ENCODE measurements at places on chromosomes 1 and 21.
A peak's percentile ranks its signal among the peaks of the same experiment; 100 is the strongest.

GRCh38 chr1:60283690-60284089 lies 210.1 kb upstream of the C1orf87 start:
- DNase-seq: no peak

DNA sequence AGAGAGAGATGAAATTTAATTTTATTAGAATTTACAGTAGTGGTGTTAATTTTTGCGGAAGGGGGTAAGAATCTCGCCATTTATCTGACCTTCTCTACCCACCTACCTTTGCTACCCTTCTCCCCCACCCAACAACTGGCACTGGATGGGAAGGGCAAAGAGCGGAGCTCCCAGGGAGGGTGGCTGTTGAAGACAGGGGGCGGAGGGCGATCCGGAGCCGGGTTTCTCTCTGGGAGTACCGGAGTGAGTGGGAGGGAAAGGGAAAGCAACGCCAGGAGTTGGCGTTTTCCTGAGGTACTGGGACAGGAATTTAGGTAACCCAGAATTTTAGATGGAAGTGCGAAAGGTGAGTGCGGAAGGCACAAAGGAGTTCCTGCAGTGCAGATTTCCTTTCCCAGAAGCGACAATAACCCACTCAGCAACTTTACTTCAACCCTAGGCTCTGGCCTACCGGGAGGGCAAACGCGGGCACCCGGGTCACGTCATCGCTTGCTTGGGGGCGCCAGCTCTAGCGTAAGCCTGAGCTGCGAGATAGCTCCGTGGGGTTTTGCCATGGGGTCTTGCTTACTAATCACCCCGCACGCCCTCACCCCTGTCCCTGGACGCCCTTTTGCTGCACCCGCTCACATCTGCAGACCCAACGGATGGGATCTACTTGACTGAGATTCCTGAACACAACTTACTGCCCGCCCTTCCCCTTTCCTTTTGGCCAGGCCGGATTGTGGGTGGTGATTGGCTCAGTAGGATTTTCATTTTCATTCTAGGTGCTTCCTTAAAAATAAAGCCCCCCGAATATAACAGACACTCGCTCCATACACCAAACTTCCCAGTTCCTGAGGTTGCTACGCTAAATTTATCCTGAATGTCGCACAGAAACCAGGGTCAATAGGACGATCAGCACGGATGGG lies 413.0 kb upstream of the ESRRG start:
- DNase-seq: no peak

- no peak for DNase-seq
These were observed 54.6 kb downstream of the ADSS2 start for GRCh38 chr1:244397131-244397530.

GRCh38 chr1:214420341-214420740 lies 131.1 kb downstream of the PTPN14 start:
- no peak for DNase-seq

GRCh38 chr1:55049914-55050278 lies 10.5 kb downstream of the PCSK9 start:
- no peak for DNase-seq

GRCh38 chr1:36172983-36173382 lies 17.0 kb downstream of the MAP7D1 start:
- peak; percentile 93 for DNase-seq

- DNase-seq: peak; percentile 78
These were observed 104.9 kb upstream of the SOD1 start for GRCh38 chr21:31554511-31555022.

GRCh38 chr1:94025383-94026340 lies 95.3 kb downstream of the ABCA4 start:
- DNase-seq: peak; percentile 90

DNA sequence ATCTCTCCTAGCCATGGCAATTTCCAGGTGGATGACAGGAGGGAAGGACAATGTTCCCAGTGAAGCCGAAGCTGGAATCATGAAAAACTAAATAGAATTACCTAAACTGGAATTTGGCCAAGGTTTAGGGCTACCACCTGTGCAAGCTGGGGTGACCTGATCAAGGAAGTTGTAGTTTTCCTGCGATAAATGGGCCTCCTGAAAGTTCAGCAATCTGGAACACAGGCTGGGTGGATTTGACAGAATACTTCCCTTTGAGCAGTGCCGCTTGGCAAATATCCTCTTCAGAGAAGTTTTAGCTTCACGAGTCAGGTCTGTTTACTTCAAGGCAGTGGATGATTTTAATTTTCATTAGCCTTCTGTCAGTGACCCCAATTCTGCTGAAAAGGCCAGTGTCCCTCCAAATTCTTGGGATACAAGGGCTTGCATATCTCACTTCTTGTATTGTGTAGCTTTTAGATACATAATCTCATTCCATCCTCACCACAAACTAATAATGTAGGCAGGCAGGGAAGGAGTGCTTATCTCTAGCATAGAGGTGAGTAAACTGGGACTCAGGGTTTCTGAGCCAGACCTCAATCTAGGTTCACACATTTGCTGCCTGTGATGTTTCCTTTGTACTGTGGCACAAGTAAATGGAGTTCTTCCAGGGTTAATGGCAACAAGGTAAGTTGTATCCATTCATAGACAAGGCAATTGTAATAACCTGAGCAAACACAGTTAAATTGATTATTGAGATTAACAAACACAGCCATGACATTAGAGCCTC lies 349.4 kb downstream of the NUF2 start:
- DNase-seq: no peak

DNA sequence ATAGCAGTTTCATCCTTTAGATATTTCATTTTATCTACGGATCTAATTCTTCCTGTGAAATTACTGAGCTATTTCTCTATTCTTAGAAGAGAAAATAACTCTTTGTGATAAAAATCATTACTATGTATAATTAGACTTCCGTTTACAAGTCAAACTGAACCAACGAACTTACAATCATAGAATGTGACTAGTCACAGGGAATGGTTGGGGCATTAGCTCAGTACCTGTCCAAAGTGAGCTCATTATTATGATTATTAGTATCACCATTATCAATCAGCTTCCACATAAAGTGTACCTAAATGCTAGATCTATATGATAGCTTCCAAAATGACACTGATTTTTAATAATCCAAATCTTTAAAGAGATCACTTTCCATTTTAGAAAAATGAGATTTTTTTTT lies 12.5 kb downstream of the AMY2B start:
- no peak for DNase-seq

- DNase-seq: peak; percentile 72
These were observed 14.6 kb upstream of the PROX1 start for GRCh38 chr1:213973129-213973528.

DNA sequence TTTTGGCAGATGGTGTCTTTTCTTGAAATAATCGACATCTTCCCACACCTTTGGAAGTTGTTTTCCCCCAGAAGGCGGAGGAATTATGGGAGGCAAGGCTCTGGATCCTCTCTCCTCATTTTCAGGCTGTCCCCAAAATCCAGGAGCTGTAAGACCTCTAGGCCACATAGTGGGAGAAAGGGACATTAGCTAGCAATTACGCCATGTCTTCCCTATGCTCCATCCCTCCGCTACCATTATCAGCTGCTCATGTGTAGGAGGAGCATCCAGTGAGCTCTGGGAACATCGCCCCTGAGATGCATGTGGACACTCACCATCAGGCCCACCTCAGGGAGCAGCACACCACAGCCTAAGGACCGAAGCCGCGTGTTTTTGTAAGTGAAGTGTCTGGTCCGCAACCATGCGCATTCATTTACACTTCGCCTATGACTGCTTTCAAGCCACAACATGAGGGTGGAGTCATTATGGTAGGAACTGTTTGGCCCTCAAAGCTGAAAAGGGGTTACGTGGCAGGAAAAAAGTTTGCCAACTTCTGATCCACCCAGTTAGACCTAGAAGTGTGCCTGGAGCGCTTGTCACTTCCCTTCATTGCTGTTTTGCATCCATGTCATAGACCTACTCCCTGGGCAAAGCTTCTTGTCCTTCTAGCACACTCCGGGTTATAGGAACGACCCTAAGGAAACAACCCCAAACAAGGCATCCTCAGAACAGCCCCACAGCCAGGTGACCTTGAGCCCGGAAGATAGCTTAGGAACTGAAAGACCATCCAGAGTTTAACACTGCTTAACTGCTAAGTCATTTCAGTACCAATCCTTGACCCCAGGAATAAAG lies 85.5 kb downstream of the C1orf94 start:
- no peak for DNase-seq

- DNase-seq: no peak
These were observed 428.6 kb upstream of the BRINP3 start for GRCh38 chr1:190906206-190906725.

- DNase-seq: peak; percentile 99
These were observed 12.2 kb downstream of the SDCCAG8 start for GRCh38 chr1:243267914-243268653.

DNA sequence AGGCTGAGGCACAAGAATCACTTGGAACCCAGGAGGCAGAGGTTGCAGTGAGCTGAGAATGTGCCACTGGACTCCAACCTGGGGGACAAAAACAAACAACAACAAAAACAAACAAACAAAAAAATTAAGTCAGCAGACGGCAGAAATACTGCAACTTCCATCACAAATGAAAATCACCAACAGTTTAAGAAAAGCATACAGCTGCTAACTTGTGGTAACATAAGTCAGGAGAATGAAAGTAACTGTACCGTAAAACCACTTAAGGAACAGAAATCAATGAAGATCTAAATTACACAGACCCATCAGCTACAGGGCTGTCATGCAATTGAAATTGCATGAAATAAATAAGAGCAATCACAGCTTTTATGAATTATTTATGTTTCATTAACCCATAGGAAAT lies 25.0 kb downstream of the MCOLN2 start:
- no peak for DNase-seq

DNA sequence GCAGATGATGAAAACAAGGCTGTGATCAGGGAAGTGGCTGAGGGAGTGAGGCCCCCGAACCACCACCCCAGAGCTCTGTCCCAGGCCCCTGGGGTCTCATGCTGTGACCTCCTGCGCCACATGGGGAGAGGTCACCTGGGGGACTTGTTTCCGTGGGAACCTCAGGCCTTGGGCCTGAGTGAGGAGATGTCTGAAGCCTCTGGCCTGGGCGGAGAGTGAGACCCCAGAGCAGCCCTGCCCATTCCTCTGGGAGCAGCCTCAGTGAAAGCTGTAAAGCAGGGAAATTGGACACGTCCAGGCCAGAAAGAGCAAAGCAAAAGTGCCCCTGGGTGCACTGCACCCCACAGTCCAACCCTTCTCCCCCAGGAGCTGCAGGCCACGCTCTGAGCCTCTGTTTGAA lies 16.5 kb upstream of the NPHP4 start:
- no peak for DNase-seq

DNA sequence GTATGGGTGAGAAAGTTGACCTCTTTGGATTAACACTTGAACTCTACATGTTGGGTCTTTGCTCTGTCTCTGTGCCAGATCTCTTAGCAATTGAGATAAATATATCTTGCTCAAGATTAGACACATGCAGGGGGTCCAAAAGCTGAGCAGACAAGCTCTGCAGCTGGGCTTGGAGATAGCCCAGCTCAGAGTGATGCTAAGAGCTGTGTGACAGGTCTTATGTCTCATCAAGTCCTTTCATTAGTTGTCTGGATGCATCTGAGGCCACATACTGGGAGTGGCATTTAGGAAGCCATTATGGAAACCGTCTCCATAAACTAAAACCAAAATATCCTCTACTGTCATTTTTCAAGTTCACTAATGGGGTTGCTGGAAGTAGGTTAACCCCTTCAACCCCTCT lies 289.4 kb upstream of the DUSP10 start:
- no peak for DNase-seq

GRCh38 chr1:25036117-25036546 lies 106.1 kb upstream of the RUNX3 start:
- no peak for DNase-seq

- DNase-seq: no peak
These were observed at the start of gene LDLRAD2 for GRCh38 chr1:21811875-21812305. LDLRAD2 (plus strand) TSS chr1:21812265; CDS start chr1:21812452, 187 bp downstream.

GRCh38 chr1:17594690-17595601 lies 55.4 kb downstream of the ARHGEF10L start:
- DNase-seq: no peak

- no peak for DNase-seq
These were observed 25.9 kb upstream of the DDOST start for GRCh38 chr1:20686883-20687725.

DNA sequence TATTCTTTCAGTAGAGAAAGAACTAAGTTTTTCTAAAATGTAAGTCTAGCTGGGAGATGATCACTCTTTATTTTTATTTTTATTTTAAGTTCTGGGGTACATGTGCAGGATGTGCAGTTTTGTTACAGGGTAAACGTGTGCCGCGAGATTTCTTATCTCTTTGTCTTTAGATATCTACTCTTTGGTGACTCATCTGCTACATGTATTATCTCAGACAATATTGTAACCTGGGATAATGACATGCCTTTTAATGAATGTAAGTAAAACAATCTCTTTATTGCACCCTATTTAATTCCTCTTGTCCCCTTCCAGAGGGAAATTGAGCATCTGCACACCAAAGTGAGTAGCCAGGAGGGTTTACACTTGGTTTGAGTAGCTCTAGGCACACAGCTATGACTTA lies 9.4 kb downstream of the CR2 start:
- no peak for DNase-seq

DNA sequence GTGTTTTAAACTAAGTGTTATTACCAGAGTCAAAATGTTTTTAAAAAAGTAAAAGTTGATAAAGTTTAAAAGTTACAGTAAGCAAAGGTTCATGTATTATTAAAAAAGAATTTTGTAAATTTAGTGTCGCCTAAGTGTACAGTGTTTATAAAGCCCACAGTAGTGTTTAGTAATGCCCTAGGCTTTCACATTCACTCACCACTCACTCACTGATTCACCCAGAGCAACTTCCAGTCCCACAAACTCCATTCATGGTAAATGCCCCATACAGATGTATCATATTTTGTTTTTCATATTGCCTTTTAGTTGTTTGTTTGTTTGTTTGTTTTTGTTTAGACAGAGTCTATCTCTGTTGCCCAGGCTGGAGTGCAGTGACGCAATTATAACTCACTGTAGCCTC lies 353.8 kb upstream of the PTBP2 start:
- peak; percentile 22 for DNase-seq

DNA sequence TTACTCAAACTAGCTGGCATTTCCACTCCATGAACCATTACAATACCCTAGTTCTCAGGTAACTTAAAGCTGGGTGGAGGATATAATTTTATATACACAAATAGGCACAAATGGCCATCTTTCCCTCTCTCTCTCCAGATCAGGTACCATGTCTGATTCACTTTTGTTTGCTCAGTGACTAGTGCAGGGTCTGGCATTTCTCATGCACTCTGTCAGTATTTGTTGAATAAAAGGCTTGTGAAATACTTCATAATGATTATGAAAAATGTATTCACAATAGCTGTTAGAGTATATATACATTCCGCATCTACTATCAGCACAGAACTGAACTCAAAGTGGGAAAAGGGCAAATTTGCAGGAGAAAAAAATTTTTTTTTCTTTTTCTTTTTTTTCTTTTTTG lies 510.2 kb upstream of the USP24 start:
- peak; percentile 93 for DNase-seq

DNA sequence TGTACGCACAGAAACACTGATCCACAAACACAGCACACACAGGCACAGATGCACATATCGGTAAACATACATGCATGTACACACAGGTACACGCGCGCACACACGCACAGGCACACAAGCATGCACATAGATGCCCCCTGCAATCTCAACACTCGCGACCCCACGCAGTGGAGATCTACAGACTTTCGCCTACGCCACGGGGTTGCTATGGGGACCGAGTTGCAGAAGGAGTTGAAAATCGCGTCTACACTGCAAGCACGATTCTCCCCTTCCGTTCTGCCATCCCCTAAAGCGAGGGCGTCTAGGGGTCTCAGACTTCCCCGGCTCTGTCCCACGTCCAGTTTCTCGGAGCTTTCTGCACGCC lies 826 bp downstream of the TRIM17 start:
- DNase-seq: no peak

GRCh38 chr1:191977874-191978506 lies 180.3 kb upstream of the RGS18 start:
- DNase-seq: no peak

- DNase-seq: no peak
These were observed 104.7 kb downstream of the CASZ1 start for GRCh38 chr1:10691740-10692125.

All from PC-3 (cell line).